ENCODE measurements at places on chromosomes 7 and 10.

GRCh38 chr10:71176661-71177060, 35.7 kb upstream of the UNC5B start:
- DNase-seq, result no peak

DNA sequence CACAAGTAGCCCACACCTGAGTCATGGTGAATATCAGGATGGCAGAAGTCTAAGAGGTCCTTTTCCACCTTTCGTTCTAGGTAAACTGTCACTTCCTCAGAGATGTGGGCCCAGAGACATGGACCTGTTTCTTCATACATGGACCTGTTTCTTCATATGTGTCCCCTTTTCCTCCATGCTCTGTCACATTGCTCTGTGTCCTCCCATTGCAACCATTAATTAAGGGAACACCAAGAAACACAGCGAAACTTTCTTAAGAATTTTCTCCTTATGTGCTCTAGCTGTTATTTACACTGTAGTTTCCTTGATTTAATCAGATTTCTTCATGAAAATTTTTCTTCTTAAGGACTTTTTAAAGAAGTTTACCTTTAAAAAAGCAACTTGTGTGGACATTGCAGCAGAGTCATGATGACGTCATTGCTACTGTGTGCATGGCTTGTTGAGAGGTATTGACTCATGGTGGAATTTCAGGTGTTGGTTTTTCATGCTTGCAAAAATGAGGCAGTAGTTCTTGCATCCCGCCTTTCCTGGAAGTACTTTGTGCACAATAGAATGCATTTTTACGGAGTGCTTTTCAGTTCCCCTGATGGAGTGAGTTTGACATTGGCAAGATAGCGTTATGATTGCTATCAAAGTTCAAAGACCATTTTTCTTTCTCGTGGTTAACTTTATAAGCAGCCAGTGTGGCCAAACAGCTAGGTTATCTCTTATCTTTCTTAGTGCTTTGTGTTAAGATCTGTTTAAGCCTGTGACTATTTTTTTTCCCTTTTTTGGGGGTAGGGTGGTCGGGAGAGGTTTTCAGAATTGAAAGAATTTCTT, 37.7 kb downstream of the CFAP58 start:
- DNase-seq, result no peak

DNA sequence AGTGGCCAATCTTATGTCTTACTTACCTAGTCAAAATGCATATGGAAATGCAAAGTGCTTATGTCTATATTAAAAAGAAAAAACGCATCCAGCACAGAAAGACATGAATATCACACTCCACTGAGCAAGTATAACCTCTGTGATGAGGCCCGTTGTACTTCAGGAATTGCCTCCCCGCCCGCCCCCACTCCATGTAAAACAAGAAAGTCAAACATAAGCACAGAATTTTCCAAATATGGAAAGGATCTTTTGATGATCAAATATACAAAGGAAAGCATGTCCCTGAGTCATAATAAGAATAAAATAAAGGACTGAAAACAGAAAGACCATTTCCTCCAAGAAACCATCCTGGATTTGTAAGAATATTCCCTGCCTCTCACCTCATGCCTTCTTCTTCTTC, 229.1 kb downstream of the BAMBI start:
- no peak for DNase-seq

DNA sequence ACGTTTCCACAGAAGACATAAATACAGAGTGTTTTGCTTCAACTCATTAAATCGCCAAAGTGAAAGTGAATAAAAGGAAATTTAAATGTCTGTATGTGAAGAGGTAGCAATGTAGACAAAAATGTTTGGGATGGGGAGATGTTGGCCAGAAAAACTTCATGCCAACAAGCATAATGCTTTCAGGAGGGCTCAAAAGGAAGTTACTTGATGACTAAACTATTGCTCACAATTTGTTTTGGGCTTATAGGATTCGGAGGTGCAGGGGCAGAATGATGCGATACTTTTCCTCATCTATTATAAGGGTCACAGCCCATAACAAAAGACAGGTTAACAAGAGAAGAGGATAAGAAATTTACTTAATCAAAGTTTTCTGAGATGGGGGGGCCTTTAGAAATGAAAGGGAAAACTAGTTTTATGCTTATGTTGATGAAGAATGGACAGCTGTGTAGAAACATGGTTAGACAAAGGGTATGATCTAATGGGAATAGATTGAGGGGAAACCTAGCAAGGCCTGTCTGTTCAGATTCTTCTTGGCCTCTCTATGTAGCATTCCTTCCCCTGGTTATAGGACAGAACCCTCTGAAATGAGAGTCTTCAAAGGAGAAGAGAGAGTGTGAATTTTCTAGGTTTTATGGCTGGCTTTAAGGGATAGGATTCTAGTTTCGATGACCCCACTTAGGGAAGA, 898.6 kb downstream of the LRMDA start:
- DNase-seq, result no peak

DNA sequence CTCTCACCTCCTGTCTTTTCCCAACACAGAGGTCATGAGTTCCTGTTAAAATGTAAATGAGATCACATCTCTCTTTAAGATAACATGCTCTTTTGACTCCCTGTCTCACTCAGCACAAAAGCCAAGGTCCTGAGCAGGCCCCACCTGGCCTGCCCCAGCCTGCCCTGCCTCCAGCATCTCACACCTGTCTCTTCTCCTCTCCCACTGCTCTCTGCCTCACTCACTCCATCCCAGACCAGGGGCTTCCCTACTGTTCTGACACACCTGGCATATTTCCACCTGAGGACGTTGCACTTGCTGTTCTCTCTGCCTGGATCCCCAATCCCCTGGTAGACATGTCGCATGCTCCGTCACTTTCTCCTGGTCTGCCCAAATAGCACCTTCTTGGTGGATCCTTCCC, 285.0 kb upstream of the ZMIZ1 start:
- no peak for DNase-seq

- DNase-seq, result peak; percentile 19
These were observed 57.8 kb upstream of the WIPF3 start for GRCh38 chr7:29748286-29749099.

DNA sequence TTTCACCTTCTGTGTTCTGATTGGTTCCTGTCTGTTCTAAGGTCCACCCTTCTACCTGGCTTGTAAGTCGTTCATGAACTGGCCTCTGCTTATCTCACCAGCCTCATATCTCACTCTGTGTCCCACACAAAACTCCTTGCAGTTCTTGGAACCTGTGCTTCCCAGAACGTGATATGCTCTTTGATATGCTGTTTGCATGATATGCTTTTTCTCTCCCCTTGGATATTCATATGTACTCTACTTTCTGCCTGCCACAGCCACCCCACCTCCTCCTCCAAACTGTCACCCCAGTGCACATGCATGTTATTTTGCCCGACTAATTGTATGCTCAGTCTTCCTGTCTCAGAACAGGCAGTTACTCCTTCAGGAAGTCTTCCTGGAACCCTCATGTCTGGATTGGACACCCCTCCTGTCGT, 1.9 kb upstream of the ITPRIP start:
- DNase-seq, result no peak

All from NCI-H2081 treated with DMSO at 0.1 percent for 48 hours (cell line).